Activated CD4-positive, alpha-beta T cell treated with anti-CD3 and anti-CD28 coated beads, Interleukin-2, amount 50 U/mL, for 24 hours (primary cell): ENCODE measurements at places on chromosomes 6 and 20.

- no peak for DNase-seq
Observed at GRCh38 chr6:31114970-31115849, 610 bp downstream of the PSORS1C1 start.

GRCh38 chr20:57908704-57909630, 199.2 kb upstream of the PMEPA1 start:
- DNase-seq = no peak

GRCh38 chr6:128538763-128539162, 18.4 kb upstream of the PTPRK start:
- DNase-seq = no peak

DNA sequence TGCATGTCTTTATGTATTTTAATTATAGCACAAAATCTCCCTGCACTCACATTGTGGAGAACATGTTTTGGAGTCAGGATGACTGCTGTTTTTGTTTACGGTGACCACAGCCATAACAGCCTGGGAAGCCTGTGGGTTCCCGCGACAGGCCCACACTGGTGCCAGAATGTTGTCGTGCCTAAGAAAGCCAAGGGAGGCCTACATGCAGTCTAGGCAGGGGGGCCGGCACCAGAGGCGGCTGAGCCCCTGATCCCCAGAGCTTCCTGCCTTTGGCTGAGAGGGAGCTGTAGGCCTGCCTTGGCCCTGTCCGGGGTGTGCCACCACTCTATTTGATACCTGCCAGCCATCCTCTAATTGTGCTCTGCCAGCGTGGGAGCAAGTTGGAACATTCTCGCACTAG, 46.7 kb downstream of the TBC1D7 start:
- no peak for DNase-seq
